ENCODE measurements at places on chromosomes 6 and 20. TPM values are rescaled to one million over a fixed set of nuclear protein-coding genes. Genes with fewer than 3 reads are reported as not detected.

SLC24A3 gene
- total RNA-seq: not detected

IL17F gene
- total RNA-seq: not detected

OTOR gene
- total RNA-seq: not detected

ROS1 gene
- 0.14 TPM for total RNA-seq

NRSN1 gene
- total RNA-seq: not detected

ADGRF5 gene
- total RNA-seq: not detected

TBC1D32 gene
- 0.94 TPM for total RNA-seq

PGC gene
- total RNA-seq: not detected

CCN2 gene
- 82.6 TPM for total RNA-seq
